Epithelial cell of alveolus of lung (primary cell): ENCODE measurements at places on chromosomes 2 and 18. TPM values are rescaled to one million over a fixed set of nuclear protein-coding genes. Genes with fewer than 3 reads are reported as not detected.

Gene CROCC2
- 0.80 TPM in 1 of 2 replicates, not detected in the other for total RNA-seq

Gene PTPRN
- 22.6 and 64.0 TPM in 2 replicates for total RNA-seq

Gene IGFBP5
- total RNA-seq = 1,071 and 1,355 TPM in 2 replicates

Gene DUSP2
- total RNA-seq = 0.40 and 2.6 TPM in 2 replicates

Gene PDCD1
- total RNA-seq = not detected in 2 replicates

Gene SLC39A10
- total RNA-seq = 30.2 and 36.1 TPM in 2 replicates

Gene KDM3A
- 11.6 and 33.5 TPM in 2 replicates for total RNA-seq

Gene TNS1
- total RNA-seq = 29.6 and 78.2 TPM in 2 replicates

Gene HOXD4
- not detected in 2 replicates for total RNA-seq

Gene ZNF512
- total RNA-seq = 18.0 and 27.9 TPM in 2 replicates

Gene CFAP65
- total RNA-seq = not detected in 2 replicates

Gene ESPNL
- total RNA-seq = 0.39 and 2.9 TPM in 2 replicates
